ENCODE measurements at places on chromosomes 3 and 15. TPM values are rescaled to one million over a fixed set of nuclear protein-coding genes. Genes with fewer than 3 reads are reported as not detected.

- no peak for DNase-seq
Measured at GRCh38 chr3:119518026-119518425, 19.7 kb downstream of the TIMMDC1 start.

GRCh38 chr15:35827141-35827540 lies 281.2 kb upstream of the DPH6 start:
- DNase-seq: no peak

The FMN1 gene
- 21.1 TPM for polyA plus RNA-seq

The EFHB gene
- 4.3 TPM for polyA plus RNA-seq

- no peak for DNase-seq
Measured at GRCh38 chr3:78737988-78738387, 1029.8 kb downstream of the ROBO1 start.

The TTLL13 gene
- polyA plus RNA-seq: 0.20 TPM

DNA sequence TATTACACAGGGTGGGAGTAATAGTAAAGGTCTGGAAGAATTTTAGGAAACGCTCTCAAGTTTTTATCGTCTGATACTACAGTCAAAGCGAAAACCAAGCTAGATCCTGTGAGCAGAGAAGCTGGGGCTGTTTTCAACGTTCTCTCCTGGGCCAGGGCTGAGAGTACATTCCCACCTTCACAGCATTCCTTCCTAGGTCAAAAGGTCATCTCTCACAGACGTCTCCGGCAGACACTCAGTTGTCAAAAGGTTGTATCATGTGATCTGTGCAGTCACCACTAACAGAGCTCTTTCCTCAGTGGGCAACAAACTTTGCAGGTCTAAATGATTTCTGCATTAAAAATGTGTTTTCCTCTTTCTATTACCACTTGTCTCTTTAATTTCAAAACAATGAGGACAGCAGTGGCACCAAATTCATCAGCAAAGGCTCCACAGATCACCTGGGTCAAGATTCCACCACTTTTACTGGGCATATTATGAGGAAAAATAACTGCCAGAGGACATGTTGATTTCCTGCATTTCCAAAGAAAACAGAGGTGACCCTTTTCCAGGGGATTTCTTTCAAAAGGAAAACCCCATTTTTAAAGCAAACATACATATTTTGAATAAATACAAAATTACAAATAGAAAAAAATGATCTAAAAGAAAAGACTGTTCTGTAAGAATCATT lies 41.9 kb downstream of the MEIS2 start:
- DNase-seq: no peak

DNA sequence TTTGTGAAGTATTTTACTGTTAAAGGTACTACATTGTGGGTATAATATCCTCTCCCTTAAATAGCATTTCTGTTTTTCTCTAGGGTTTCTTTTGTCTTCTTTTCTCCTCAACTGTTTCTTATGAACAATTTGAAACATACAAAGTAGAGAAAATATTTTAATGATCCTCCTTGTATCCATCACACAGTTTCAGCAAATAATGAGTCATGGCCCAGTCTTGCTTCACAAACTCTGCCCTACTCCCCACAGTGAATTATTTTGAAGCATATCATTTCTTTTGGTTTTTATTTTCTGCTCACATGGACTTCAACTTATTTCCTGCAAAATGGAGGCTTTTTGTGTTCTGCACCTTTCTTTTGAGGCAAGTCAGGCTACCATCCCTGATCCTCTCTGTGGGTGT lies 6.1 kb upstream of the SCAANT1 start:
- DNase-seq: no peak

- no peak for DNase-seq
Measured at GRCh38 chr3:94799420-94800060, 736.7 kb downstream of the NSUN3 start.

DNA sequence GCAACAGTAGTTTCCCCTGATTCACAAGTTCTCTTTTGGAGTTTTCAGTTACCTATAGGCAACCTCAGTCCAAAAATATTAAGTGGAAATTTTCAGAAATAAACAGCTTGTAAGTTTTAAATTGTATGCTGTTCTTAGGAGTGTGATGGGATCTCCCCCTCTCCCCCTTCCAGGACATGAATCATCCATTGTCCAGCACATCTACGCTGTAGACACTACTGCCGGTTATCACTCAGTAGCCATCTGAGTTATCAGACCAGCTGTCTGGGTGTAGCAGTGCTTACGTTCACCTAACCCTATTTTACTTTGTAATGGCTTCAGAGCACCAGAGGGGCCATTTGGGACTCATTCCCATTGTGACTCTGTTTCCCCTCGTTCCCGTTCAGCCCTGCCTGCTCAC lies 96.7 kb upstream of the PLXNA1 start:
- no peak for DNase-seq

- DNase-seq: no peak
Measured at GRCh38 chr3:187369089-187369447, 883 bp downstream of the RTP4 start.

- no peak for DNase-seq
Measured at GRCh38 chr3:43288366-43288765, 2.0 kb downstream of the SNRK start.

DNA sequence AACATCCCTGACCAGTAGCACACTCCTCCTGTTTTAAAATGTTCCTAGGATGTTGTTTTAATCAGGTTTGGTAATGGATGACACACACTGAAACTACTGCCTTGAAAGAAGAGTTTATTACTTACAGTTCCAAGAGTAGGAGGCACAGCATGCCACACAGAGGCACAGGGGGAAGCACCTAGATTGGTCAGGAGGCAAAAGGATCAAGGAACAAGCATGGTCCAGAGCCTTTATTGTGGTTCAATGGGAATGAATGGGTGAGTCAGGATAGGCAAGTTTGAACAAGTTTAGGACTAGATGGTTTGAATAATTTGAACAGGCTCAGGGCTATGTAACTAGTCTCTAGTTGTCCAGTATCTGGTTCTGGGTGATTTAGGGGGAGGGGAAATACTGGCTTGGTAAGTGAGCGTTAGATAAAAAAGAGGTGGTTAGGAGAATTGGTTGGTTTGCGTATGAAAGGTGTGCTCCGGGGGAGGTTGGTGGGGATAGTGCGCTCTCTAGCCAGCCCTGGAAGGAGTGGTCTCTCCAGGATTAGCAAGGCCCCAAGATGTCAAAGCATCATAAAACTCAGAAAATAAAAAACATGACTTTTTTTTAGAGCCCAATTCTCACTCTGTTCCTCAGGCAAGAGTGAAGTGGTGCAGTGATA lies 35.1 kb downstream of the TMOD3 start:
- no peak for DNase-seq

DNA sequence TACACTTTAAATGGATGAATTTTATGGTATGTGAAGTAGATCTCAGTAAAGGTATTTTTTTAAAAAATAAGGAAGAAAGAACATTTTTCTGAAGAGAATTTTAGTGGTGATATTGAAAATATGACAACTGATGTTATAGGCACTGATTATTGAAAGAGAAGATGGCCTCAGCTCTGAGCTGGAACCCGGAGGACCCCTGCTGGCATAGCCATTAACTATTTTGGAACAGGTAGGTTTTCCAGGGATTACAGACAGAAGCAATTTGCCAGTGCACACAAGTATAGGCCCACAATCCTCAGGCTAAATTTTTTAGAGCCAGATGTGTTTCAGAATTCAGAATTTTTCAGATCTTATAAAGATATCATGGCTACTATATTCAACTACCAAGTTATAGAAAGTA lies 315.9 kb upstream of the GPR149 start:
- DNase-seq: no peak

DNA sequence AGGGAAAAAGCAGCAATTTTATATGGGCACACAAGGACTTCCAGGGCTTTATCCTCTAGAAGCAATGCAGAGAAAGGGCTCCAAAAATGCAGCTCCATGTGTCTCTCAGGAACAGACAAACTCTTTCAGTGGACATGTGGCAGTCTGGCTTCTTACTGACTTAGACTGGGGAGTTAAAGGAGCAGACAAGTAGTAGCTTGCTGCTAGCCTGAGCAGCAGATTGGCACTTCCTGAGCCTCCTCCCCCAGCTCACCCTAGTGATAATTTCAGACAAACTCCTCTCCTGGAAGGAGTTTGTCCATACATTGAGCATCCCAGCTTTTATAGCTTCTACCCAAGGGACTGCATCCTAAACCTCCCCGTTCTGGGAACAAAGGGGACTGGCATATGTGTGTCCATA lies 101.7 kb upstream of the MANF start:
- no peak for DNase-seq

The BSN gene
- 1.4 TPM for polyA plus RNA-seq

- DNase-seq: no peak
Measured at GRCh38 chr3:54294214-54294613, 171.9 kb downstream of the CACNA2D3 start.

GRCh38 chr3:187912007-187912406 lies 166.7 kb upstream of the BCL6 start:
- DNase-seq: no peak

DNA sequence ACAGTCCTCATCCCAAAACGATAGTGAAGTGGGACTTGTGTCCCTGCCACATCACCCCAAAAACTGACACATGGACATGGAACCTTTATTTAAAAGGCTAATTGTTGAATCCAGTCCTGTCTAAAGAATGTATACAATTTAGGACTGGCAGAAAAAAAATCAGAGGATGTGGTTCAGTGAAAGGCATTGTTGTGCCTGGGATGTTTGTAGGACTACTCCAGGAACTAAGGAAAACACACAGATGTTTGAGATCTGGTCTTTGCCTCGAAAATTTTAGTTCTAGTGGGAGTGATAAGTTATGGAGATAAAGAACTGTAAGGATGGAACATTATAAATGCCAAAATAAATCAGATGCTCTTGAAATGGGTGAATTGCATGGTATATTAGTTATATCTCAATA lies 27.2 kb downstream of the VGLL4 start:
- DNase-seq: no peak

DNA sequence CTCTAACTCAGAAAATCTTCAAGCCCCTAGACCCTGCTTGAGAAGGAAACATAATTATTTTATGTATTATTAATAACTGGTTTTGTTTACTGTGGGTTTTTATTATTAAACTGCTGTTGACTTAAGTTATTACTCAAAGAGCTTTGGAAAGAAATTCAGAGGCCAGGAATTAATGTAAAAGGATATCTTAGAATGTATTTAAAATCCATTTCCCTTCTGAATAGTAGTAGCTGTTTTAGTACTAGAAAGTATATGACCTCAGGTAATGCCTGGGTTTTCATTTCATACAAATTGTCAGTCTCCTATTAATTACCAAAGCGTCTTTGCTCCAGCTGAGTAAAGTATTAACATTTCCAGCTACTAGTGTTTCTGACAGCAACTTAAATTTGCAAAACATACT lies 223.1 kb downstream of the ITPR1 start:
- no peak for DNase-seq

The SLC9C1 gene
- polyA plus RNA-seq: 0.61 TPM

DNA sequence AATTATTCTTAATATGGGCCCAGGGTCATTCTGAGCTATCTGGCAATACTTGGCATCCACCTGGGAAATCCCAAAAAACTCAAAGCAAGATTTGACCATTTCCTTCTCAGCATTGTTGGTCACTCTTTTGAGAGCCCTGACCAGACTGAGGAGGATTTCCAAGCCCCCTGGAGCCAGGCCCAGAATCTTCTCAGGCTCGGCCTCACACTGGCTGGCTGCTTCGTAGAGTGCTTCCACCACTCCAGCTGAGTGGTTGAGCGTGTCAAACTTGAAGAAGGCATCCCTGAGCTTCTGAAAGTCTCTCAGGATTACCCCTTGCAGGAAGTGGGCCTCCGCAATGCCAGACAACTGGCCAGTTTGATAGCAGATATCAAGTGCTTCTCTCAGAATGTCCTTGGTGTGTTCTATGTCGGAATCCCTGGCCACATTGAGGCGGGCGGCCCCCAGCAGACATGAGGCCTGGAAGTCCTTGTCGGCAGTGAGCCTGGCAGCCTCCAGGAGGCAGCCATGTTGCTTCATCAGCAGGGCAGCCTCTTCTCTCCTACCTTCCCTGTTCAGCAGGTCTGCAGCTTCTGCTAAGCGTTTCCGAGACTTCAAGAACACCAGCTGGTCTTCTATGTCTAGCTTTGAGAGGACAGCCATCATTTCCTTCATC lies 68.9 kb upstream of the DCLK3 start:
- no peak for DNase-seq

The FBLN2 gene
- 23.2 TPM for polyA plus RNA-seq
